AG08396 (cell line): ENCODE measurements at places on chromosomes 11 and 22.

DNA sequence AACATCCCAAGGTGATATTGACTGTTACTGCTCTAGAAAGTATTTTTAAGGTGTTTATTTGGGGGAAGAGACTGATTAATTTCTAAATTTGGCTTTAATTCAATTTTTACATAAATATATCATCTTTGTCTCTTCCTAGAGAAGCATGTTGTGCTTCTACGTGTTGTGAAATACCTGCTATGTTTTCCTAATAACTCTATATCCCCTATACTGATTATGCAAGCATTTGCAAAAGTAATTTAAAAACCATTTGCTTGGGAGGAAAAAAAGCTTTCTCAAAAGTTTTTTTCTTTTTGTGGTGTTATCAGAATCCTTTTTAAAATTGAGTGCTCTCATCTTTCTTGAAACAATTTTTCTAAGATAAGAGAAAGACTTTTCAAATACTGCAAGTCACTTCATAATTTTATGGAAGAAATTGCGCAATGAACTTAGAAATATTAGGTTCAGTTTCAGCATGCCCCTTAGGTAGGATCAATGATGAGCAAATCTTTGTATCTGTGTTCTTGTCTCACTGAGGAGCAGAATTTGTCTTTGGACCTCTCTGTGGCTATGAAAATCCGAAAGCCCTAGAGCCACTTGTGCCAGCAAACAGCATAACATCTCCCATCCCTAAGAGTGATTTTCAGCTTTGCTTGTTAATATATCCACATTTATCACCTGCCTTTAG, 7.4 kb upstream of the BLID start:
- DNase-seq = no peak

DNA sequence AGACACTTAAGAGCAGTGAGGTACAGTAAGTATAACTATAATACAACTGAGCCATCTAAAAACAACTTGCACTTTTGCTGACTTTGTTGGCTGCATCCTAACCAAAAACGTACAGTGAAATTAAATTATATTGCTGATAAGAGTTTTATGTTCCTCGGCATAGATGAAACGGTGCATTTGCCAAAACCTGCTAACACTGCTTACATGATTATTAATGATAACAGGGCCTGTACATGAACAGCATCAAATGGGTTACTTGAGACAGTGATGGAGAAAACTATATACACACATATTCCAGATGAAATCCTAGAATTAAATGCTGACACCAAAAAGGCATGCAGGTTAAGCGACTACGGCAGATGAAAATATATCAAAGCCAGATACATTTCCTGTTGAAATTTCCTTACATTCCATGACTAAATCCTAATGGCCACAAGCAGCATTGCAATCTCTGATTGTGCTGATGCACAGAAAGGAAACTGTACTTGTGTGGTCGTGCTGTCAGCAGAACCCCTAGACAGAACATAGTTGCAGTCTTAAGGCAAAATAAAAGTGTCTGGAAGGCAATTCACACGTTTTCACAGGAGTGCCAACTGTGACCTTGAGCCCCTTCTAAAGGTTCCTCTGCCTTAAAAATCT, 143.9 kb downstream of the CADM1 start:
- DNase-seq = no peak

DNA sequence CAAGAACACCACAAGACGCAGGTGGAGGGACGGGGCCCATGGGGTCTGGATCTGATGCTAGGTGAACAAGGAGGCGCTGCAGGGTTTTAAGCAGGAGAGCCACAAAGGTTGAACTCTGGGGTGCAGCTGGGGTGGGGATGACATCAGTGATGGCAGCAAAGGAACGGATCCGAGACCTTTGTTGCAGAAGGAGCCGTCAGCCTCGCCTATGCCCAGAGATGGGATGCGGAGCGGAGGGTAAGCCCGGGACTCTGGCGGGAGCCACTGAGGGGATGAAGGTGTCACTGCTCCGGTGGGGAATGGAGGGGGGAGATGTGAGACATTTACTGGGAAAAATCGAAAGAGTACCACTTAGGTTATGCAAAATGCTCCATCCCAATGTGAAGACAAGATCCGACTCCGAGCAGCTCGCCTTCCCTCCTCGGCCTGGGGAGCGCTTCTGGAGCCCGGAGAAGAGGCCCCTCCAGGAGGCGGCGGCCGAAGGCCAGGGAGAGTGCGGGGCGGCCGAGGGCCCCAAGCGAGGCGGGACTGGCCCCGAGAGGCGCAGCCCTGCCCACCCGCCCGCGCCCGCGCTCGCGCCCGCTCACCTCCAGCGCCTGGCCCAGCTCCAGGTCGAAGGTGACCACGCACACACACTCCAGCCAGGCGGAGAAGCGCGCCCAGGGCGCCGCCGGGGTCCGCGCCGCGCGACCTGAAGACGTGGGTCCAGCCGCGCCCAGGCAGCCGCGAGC, 422 bp downstream of the DENND6B start:
- peak; percentile 38 for DNase-seq

GRCh38 chr11:116330439-116331185, 442.2 kb downstream of the BUD13 start:
- no peak for DNase-seq

- DNase-seq = no peak
Measured at GRCh38 chr11:88050247-88050646, 125.0 kb downstream of the RAB38 start.

- no peak for DNase-seq
Measured at GRCh38 chr11:62075438-62075837, 48.4 kb upstream of the INCENP start.

DNA sequence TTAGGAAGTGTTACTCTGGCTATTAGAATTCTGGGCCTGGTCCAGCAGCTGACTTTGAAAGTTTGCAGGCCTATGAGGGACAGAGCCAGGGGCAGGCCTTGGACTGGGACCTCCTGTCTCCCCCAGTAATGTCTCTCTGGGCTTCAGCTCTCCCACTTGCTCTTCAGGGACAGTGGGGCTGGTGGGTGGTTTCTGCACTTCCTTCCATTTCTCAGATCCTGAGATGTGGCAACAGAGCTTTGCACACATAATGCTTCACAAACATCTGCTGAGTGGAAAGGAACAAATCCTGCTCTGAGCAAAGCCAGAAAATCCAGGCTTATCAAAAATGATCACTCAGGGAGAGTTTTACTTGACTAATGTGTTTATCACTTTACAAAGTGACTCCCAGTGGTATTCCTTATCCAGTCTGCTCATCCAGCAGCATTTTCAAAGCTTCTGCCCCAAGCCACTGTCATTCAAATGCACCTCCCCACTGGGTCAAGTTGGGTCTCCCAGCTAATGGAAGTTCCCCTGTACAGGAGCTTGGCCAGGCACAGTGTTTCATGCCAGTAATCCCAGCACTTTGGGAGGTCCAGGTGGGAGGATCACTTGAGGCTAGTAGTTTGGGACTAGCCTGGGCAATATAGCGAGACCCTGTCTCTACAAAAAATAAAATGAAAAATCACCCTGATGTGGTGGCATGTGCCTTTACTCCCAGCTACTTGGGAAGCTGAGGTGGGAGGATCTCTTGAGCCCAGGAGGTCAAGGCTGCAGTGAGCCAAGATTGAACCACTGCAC, 13.5 kb upstream of the OSBP2 start:
- DNase-seq = no peak

DNA sequence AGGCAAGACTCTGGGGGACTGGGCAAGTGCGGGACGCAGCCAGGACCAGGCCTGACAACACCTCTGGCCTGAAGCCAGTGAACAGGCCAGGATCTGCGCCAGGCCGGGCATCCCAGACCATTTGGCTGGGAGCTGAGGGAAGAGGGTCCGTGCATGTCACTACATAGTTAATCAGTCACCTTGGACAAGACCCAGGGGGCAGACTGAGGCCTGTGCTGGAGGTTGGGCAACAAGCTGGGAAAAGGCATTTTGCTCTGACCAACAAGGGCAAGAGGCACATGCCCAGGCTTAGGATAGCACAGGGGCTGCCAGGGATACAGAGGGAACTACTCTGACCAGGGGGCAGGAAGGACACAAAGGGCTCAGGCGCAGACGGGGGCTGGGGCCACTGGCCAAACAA, 7.0 kb upstream of the CHADL start:
- no peak for DNase-seq
